NCI-H524 treated with DMSO at 0.1 percent for 48 hours (cell line): ENCODE measurements at places on chromosomes 7 and 10.
A peak's percentile ranks its signal among the peaks of the same experiment; 100 is the strongest.

- DNase-seq = no peak
These were observed 116.9 kb upstream of the KLF14 start for GRCh38 chr7:130850956-130851355.

DNA sequence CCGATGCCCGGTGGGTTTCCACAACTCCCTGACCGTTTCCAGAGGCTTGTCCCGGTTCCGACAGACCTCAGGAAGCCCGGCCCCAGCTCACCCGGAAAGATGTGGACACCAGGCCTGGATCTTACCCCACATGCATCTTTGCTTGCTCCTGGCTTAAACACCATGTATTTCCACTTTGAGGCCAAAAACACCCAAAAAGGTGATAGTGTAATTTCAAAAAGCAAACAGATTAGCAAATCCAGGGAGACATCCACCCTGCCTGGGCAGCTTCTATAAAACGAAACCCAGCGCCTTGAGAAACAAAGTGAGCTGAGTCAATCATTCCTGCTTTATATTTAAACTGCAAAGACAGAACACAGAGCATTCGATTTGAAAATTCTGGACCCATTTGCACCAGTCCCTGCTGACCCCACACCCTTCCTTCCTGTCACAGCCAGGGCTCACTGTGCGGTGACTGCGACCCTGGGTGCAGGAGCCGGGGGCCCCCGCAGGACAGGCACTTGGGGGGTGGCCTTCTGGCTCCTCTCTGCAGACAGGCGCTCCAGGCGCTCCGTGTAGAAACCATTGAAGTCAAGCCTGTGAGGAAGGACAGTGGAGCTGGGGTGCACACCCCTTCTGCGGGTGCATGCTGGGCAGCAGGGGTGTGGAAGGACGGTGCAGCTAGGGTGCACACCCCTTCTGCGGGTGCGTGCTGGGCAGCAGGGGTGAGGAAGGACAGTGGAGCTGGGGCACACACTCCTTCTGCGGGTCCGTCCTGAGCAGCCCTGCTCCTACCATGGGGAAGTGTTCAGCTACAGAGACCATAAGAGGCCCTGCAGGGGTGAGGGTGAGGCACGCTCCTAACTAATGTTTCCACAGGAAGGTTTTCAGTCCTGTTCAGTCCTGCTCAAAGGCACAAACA, 2.9 kb upstream of the ADAM8 start:
- no peak for DNase-seq

GRCh38 chr7:41769162-41769561, 66.3 kb upstream of the INHBA start:
- no peak for DNase-seq

- no peak for DNase-seq
These were observed 174.9 kb downstream of the CREB5 start for GRCh38 chr7:28587211-28587610.

GRCh38 chr7:111863269-111863668, 301.0 kb upstream of the IMMP2L start:
- DNase-seq = no peak

DNA sequence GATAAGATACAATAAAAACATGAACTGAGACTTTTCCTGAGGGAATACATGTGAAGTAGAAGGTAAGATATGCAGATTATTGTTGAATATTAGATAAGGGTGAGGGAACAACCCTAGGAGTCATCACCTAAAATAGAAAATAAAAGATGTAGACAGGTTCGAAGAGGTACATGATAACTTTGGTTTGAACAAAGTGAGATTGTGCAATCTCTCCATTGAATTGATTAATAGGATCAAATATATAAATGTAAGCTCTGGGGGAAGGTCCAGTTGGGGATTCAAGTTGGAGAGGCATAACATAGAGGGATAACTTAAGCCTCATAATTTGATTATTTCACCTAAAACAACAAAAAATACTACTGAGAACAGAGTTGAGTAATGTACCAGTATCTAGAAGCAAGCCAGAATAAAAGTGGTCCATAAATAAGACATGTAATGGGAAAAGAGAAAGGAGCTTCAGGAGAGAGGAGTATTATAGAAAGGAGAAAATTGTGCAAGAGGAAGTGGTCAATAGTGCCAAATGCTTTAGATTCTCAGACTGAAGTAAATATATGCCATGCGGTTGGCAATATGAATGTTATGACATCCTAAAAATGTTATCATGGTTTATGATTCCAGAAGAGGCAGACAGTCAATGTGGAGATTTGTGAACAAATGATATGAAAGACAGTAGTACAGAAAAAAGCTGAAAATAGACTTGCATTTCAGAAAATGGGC, 282.3 kb upstream of the CHRM2 start:
- DNase-seq = no peak

GRCh38 chr7:137453356-137453755, 109.8 kb upstream of the PTN start:
- no peak for DNase-seq

DNA sequence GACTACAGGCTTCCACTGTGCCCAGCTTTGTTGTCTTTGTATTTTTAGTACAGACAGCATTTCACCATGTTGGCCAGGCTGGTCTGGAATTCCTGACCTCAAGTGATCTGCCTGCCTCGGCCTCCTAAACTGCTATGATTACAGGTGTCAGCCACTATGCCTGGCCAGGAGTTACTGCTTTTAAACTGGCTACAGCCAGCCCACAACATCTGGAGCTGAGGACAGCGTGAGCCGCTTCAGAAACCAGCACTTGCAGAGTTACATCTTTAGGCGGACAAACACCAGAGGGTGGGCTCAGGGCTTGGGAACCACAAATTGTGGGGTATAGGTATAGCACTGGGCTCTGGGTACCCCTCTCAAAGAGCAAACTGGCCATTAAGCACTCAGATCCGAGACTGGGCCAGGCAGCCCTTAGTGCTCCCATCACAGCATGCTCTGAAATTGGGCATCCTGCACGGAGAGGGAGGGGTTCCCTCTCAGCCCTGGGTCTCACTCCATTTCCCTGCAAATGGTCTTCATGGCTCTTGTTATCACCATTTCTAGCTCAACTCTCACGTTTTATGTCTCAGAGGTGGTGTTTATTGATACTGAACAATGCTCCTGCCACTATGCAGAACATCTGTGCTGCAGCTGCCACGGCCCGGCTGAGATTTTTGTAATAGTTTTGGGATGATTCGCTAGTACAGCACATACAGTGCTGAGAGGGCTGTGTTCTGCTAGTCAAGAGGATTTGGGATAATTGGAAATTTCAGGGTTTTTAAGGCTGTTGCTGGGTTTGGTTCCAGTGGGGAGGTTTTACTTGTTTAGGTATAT, 146.4 kb upstream of the LYZL2 start:
- DNase-seq = no peak

DNA sequence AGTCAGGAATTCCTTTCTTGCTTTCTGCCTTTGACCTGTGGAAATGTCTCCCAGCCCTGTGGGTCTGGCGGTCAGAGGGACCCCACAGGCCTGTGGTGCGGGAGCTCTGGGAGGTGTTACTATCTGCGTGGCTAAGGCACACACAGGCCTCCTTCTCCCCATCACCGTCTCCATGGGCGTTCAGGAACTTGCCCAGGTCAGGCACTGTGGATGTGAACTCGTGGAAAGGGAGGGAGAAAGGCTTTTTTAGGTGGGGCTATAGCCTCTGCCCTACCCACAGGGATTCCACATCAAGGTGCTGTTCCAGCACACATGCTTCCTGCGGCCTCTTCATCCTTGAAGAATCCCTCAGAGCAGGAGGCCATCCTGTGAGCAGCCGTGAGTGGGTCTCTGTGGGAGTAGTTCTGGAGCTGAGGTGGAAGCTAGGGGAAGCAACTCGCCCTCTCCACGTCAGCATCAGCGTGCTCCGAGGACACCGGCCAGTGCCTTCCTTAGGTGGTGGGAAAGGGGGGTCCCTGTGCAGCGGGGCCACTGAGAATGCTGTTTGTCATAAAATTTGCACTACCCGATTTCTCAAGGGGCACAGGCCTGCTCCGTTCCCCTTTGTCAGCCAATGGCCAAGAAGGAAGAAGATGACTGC, 7.5 kb upstream of the ATP6V0E2 start:
- DNase-seq = no peak

DNA sequence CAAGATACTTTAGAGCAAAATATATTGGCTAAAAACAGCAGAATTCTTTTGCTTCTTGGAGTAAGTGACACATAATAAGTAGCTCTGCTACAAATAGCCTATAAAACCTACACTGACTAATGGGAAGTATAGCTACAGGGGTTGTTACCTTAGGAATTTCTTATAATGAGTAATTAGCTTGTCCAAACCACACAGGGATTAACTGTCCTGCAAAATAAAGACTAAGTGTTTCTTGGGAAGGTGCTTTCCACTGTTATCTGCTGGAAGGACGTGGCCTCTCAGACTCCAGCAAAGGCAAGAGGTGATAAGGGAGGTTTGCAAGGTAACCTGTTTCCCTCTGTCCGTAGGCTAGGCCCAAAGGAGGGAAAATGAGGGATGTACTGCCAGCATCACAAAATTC, 302.4 kb downstream of the DOCK4 start:
- DNase-seq = no peak

DNA sequence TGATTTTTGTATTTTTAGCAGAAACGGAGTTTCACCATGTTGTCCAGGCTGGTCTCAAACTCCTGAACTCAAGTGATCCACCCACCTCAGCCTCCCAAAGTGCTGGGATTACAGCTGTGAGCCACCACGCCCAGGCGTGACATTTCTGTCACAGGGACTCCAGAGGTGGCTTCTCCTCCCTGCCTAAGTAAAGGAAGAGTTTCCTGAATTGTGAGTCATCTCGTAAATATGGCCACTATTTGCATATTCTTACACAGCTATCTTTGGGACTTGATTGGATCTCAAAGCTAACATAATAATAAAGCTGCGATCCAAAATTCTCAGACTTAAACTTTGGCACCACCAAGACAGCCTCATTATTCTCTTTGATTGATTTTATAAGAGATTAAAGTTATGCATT, 50.1 kb downstream of the ADARB2 start:
- no peak for DNase-seq

DNA sequence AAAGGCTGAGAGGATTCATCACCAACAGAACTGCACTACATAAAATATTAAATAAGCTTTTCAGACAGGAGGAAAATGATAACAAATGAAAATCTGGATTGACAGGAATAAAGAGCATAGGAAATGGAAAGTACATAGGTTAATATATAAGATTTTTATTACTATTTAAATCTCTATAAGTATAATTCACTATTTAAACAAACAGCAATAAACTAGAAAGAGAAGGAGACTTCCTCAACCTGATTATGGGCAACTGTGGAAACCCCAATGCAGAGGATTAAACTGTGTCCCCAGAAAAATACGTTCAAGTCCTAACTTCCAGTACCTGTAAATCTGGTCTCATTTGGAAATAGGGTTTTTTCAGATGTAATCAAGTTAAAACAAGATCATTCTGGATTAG, 14.8 kb upstream of the ASL start:
- no peak for DNase-seq

GRCh38 chr10:24104895-24105294, 104.0 kb upstream of the KIAA1217 start:
- DNase-seq = no peak

- no peak for DNase-seq
These were observed 135.0 kb downstream of the CDH23 start for GRCh38 chr10:71531485-71532446.

DNA sequence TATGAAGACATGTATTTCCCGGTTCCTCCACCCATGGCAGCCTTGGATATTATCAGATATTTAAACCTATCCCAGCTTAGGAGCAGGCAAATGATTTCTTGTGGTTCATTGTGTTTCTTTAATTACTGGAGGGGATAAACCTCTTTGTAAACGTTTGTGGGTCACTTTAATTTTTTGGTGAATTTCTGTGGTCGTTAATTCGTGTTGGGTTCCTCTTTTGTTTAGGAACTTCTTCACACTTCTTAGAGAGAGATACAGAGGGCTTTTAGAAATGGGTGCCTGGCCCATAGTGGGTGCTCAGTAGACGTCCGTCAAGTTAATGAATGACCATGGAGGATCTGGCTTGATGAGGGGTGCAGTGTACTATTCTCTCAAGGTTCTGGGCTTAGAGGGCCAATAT, 27.2 kb upstream of the NUB1 start:
- no peak for DNase-seq

- DNase-seq = no peak
These were observed 1.1 kb upstream of the ACTR3C start for GRCh38 chr7:150324373-150324961.

DNA sequence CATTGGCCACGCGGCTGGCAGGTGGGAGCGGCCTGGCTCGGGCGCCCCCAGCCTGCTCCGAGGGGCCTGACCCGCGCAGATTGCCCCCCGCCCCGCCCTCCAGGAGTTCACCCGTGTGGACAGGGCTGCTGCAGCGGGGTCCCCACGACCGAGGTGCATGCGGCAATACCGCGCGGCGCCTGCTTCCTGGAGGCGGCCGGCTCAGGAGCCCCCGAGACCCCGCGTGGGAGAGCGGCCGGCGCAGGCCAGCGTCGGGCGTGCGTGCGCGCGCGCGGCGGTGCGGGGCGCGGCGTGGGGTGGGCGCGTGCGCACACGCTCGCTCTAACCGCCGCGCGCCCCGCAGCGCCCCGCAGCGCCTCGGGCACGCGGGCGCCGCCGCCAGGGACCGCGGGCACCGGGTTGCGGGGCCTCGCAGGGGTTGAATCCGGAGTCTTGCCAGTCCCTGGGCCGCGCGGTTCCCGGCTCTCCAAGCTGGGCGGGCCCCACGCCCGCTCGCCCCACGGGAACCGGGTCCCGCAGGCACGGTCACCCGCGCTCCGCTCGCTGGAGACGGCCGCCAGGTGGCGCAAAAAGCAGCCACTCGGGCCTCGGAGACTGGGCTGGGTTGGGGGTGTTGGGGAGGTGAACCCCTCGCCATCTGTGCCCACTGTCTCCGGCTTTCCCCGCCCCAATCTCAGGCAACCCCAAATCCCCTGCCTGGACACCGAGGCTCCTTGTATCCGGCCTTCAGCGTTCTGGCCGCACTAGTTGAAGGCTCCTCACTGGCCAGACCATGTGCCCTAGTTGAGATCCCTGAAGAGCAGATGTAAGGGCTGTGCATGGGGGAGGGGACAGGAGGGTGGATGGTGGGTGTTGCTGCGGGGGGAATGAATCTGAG, 1.3 kb upstream of the ACHE start:
- no peak for DNase-seq

GRCh38 chr7:106009503-106010226, 46.6 kb downstream of the CDHR3 start:
- peak; percentile 43 for DNase-seq

GRCh38 chr7:23058408-23059096, 44.6 kb upstream of the HYCC1 start:
- DNase-seq = no peak

DNA sequence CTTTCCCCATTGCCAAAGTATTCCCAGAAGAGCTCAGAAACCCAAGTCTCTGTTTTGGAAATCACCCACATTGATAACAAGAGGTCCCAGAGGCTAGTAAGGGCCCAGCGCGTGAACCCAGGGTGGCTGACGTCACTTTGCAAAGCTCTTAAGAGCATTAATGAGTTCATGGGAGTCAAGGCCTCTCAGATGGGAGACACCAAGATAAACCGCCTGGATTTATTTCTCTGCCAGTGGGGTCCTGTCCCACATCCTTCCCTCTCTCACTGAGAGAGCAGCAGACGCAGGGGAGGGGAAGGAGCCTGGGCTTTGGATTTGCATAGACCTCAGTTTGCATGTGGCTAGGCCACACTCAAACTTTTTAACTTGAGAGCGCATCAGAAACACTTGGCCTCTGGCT, 184.8 kb upstream of the PDE1C start:
- peak; percentile 24 for DNase-seq

- DNase-seq = no peak
These were observed 14.1 kb upstream of the SUN1 start for GRCh38 chr7:818031-818699.

GRCh38 chr7:36546331-36546730, 156.7 kb downstream of the ANLN start:
- DNase-seq = peak; percentile 80

GRCh38 chr10:31347705-31348104, 28.7 kb downstream of the ZEB1 start:
- peak; percentile 17 for DNase-seq
